Caudate nucleus (tissue), 63 donors: ENCODE measurements at places on chromosomes 12 and 14.

DNA sequence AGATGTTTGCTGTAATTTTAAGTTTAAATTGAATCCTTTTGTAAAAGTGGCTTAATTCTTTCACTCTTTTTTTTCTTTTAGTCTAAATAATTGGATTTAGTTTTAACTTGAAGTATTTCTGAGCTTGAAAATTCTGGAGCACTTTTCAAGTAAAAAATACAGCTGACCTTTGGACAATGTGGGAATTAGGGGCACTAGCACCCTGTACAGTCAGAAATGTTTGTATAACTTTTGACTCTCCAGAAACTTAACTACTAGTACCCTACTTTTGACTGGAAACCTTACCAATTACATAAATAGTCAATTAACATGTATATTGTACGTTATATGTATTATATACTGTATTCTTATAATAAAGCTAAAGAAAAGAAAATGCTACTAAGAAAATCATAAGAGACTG lies 7.8 kb downstream of the KTN1 start:
- DNase-seq = no peak

DNA sequence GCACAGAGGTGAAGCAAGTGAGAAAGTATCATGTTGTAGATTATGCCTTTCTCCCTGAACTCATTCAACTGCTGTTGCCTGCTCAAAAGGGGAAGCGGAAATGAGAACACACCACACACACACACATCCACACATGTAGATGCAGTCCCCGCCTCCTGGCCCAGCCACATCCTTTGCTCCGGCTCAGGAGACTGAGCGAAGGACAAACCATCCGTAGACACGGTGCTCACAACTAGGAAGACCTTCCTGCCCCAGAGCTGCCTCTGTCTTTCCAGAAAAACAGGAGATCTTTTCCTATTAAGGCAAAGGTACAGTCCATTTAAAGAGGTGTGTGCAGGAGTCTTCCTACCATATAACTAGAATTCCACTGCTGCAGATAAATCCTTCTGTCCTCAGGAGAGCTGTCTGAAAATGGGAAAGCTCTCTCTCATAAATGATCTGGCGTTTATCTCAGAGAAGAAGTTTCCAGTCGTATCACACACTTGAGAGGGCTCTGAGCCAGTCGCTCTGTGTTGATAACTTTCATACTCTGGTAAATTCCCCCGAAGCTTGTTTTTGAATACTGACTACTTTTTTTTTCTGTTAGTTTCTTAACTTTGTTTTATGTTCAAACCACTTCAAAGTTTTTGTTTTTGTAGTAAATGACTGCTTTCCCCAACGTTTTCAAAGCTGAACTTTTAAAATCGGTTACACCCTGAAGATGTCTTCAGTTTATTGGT lies at the start of gene TESPA1:
Gene TESPA1 (minus strand): TSS at position 105 of the 719 bp plus-strand sequence. CDS start 10,200 bp downstream, outside the sequence.
- DNase-seq = no peak

DNA sequence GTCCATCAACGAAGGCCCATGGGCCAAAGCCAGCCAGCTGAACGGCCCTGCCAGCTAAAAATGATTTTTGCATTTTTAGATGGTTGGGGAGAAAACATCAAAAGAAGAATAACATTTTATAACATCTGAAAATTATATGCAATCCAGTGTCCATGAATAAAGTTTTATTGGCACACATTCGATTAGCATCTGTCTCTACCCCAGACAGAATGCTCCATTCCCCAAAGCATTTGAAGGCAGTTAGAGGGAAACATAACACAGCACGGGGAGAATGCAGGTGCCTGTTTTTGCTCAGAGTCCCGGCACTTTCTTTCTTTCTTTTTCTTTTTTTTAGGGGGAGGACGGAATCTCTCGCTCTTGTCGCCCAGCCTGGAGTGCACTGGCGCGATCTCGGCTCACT lies 110.7 kb downstream of the ZNF664 start:
- no peak for DNase-seq

- no peak for DNase-seq
Observed at GRCh38 chr12:32600681-32601080, 78.4 kb upstream of the DNM1L start.

GRCh38 chr14:89660166-89660565 lies 243.1 kb upstream of the FOXN3 start:
- no peak for DNase-seq

DNA sequence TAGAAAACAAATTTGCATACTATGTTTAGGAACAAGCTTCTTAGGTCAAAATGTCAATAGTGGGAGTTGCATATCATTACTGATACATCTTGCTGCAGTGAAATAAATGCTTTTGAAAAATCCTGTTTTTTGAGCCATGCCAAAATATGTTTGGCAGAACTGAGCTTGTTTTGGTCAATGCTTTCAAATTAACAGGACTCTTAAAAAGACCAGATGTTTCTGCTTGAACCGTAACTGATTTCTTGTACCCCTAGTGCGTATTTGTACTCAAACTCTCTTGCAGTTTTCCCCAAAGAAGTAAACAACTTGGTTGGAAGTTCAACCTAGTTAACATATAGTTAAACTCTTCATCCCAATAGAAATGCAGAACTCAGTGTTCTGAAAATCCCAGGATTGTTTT lies 3.4 kb downstream of the TRHDE start:
- DNase-seq = no peak

DNA sequence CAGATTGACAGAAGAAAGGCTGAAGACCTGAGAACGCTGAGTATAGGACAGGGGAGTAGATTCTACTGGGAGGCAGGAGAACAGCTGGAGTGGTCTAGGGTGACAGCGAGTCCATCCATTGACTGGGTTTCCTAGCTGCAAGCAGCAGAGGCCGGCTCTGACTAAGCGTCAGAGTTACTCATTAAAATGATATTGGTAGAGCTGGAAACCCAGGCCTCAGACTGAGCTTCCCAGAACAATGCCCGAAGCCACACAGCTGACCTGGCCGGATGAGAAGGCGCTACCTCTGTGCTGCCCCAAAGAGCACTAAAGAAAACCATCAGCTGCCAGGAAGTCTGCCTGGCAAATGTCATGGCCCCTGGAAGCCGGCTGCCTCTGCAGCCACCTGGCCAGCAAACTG lies 78.5 kb upstream of the FZD10 start:
- no peak for DNase-seq

DNA sequence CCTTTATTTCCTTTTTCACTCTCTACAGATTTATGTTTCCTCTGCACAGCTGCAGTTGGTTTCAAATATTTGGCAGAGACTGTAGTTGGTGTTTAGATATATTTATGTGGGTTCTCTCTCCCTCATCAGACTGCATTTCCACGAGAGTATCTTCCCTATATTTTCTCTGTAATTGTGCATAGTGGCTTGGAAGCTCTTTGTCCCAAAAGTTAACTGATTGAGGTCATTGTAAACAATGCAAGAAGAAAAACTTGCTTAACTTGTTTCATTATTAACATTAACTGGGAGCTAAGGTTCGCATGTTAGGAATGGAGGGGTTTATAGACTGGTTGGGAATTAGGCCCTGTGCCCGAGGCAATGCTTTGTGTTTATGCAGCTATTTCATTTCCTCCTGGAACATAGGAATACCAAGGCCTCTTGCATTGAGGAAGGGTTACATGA lies 216.9 kb upstream of the HMGA2 start:
- no peak for DNase-seq

- DNase-seq = no peak
Observed at GRCh38 chr14:31760277-31760676, 199.1 kb downstream of the NUBPL start.

DNA sequence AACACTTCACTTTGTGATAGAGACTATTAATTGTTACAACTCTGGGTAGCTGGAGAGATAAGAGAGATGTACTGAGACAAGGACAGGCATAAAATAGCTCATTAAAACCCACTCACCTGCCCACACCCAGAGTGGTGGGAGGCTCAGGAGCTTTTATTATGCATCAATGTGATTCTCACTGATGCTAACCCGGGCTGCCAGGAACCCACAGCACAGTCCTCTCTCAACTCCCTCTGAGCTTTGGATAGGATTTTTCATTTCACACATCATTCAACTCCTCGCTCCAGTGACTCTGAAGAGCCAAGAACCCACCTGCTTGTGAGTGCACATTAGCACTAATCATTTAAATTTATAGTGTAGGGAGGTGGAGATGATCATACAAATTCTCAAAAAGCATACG lies 827.9 kb downstream of the FLRT2 start:
- DNase-seq = peak; percentile 6

- DNase-seq = no peak
Observed at GRCh38 chr14:22428700-22429291, 160.2 kb downstream of the DAD1 start.

GRCh38 chr12:80698256-80698655 lies 9.2 kb upstream of the MYF6 start:
- DNase-seq = no peak

DNA sequence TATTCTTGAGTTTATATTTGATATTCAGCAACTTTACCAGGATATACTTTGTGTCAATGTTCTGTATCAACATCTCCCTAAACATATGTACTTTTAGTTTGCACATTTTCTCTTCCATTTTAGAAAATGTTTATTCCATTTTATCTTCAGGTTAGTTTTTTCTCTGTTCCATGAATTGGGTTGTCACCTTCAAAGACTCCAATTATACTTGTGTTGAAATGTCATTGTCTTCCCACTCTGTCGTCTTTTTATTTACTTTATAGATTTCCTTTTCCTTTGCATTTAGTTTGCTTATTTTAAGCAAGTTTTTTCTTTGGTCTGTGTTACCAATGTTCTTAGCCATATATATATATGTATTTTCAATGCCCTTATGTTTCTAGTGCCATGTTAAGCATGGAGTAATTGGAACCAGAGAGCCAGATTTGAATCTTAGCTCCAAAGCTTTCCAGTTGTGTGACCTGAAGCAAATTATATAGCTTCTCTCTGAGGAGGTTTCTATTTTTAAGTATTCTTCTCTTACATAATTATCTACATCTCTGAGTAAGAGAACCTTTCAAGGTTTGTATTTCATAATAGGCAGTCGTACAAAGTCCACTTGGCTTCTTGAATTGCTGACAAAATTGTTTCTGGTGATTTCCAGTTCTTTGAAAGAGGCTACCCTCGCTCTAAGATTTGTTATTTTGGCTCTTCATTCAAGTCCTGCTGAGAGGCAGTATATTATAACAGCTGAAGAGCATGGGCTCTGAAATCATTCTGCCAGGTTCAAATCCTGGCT lies 85.8 kb upstream of the DYRK2 start:
- no peak for DNase-seq

DNA sequence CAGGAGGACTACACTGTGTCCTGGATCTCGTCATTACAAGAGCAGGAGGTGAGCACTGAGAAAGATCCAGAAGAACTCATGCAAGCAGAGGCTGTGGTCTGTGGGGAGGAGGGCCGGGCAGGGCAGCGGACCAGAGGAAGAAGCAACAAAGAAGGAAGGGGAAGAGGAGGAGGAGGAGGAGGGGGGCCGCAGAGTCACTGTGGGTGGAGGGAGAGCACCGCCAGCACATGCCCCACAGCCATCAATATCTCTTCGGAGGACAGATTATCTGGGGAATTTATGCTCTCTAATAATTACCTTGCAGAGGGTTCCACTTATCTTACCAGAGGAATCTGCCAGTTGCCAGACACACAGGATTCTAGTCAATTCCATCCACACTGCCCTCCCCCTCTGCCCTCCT lies 105.6 kb downstream of the DPF3 start:
- no peak for DNase-seq

GRCh38 chr12:22518998-22519397 lies 25.3 kb downstream of the C2CD5 start:
- no peak for DNase-seq

DNA sequence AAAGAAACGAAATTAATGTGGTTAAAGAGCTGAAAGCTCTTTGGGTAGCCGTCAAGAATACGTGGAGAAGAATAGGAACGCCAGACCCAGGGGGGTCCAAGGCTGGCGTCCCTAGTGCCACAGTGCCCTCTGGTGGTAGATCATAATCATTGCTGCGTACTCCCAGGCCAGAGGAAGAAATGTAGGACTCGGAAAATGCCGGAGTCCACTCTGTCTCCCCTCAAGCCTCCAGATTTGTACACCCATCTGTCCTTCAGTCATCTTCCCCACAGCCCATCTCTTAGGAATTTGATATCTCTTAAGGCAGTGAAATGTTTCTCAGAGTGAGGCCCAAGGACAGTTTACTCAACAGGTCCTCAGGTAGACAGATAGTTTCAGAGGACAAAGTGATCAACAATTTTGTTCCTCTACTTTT lies 25.4 kb upstream of the PLEKHG6 start:
- peak; percentile 51 for DNase-seq
